ENCODE measurements at places on chromosomes 1 and 21.

DNA sequence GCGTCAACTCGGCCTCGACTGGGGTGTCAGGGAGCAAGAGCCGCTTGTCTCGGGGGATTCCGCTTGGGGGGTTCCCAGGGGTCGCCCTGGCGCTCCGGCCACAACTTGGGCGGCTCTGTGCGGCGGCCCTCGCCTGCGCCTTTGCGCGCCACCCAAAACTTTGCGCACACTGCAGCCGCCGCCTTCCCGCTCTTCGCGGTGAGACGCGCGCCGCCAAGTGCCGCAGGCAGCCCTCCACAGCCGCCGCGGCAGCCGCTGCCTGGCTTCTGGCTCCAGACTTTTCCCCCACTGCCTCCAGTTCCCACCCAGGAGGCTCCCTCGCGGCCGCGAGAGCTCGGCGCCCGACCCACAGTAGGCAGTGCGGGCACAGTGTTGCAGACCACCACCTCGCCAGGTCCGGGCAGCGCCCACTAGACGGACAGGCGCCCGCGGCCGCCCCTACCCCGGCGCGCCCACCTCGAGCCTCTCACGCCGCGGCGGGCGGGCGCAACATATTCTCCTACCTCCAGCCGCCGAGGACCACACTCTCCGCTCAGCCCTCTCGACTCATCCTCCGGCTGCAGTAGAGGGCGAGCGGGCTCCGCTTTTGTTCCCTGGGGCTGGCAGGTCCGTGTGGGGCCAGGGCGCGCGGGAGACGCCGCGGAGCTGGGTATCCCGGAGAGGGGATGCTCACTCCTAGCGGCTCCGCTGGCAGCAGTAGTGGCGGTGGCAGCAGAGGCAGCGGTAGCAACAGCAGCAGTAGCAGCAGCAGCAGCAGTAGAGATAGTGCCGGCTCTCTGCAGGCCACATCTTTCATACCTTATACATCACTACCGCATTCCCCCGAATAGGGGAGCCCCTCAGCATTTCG, 296.6 kb downstream of the OMA1 start:
- peak; percentile 55 for DNase-seq

DNA sequence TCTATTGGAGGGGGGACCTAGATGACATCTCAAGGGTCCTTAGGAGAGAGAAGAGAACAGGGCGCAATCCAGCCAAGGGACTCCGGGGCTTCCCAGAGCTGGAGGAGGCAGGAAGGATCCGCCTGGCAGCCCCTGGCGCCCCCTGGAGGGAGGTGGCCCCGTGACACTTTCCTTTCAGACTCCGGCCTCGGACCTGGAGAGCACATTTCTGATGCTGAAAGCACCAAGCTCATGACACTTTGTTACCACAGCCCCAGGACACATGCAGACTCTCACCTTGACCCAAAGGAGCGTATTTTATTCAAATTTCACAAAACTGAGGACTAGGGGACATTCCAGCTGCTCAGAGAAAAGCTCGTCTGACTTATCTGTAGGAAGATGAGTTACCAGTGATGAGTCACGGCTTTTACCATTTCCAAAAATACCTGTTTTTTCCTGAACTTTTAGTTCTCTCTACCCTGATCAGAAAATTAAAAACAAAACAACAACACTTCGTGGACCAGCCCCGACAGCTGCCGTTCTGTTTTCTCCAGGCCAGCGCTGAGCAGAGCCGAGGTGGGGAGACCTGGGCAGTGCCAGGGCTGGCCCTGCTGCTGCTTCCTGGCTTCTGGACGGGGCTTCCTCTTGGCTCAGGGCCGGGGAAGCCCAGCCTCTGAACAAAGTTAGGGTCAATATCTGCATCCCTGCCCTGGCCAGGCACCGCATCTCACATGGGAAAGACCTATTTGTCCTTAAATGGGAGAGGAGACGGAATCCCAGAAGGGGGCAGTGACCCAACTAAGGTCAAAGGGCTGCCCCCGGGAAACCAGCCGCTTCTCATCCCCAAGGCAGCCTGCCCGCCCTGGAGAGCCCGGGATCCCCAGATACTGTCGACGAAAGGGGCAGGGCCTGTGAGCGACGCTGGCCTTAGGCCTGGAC, 21.6 kb upstream of the POFUT2 start:
- peak; percentile 22 for DNase-seq

GRCh38 chr1:32336963-32337675, 1.1 kb upstream of the MARCKSL1 start:
- DNase-seq: no peak

GRCh38 chr1:97920276-97920831, 480 bp downstream of the DPYD start:
- no peak for DNase-seq

GRCh38 chr1:7418442-7419080, 352.5 kb upstream of the VAMP3 start:
- DNase-seq: no peak

- no peak for DNase-seq
Measured at GRCh38 chr1:154481053-154481452, 21.0 kb upstream of the TDRD10 start.

DNA sequence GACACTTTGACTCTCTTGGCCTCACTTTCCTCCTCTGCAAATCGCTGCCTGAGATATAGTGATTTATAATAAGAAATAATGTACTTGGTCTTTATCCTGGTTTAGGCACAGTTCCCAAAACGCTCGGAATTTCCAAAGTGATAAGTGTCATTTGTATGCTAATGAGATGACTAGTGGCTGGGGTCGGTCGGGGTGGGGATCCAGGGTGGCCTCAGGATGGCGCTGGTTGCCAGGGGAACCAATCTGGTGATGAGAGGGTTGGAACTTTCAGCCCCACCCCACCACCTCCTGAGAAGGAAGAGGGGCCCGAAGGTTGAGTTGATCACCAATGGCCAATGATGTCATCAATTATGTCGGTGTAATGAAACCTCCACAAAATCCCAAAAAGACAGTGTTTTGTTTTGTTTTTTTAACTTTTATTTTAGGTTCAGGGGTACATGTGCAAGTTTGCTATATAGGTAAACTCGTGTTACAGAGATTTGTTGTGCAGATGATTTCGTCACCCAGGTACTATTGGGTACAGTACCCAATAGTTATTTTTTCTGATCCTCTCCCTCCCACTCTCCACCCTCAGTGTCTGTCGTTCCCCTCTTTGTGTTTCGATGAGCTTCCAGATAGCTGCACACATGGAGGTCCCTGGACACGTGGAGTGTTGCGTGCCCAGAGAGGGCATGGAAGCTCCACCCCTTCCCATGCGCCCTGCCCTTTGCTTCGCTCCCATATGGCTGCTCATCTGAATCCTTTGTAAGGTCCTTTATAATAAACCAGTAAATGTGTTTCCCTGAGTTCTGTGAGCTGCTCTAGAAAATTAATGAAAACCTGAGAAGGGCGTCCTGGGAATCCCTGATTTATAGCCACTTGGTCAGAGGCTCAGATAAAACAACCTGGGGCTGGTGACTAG, 97.2 kb downstream of the KCNN3 start:
- DNase-seq: no peak

DNA sequence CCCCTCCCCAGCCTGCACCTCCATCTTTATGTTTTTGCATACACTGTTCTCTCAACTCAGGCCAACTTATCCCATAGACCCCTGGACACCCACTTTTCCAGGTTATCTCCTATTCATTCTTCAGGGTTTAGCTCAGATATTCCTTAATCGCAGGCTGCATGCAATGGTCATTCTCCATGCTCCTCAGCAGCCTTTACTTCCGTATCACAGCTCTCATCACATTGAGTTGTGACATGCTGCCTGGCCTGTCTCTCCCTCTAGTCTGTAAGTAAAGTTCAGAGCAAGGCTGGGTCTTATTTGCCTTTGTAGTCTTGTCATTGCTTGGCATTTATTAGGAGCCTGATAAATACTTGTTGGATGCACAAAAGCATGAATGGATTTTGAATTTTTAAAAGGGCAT, 6.9 kb downstream of the DNAJC6 start:
- no peak for DNase-seq

DNA sequence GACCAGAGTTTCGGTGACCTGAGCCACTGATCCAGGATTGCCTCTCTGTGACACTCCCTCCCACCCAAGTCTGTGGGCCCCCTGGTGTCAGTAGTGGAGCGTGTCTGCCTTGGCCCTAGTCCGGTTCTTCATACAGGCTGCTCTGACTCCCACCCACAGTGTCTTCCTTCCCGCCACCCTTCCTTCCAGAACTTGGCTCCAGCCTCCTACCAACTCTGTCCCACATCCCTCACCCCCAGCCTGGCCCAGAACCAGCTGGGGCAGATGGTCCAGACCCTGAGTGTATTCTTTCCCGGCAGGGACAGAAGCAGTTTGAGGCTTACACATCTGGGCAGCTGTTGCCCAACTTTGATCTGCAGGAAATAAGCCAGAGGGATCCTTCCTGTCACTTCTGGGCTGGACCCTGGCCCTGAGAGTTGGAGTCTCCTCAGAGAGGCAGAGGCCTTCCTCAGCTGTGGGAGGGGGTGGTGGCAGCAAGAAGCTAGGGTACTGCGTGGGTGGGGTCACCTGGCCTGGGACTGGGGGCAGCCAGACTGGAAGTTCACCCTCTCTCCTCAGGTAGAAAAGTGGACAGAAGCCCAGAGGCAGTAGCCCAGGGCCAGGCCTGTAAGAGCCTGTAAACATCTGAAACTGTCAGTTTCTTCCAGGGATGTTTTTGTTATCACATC, 43.1 kb upstream of the EPS8L3 start:
- no peak for DNase-seq

DNA sequence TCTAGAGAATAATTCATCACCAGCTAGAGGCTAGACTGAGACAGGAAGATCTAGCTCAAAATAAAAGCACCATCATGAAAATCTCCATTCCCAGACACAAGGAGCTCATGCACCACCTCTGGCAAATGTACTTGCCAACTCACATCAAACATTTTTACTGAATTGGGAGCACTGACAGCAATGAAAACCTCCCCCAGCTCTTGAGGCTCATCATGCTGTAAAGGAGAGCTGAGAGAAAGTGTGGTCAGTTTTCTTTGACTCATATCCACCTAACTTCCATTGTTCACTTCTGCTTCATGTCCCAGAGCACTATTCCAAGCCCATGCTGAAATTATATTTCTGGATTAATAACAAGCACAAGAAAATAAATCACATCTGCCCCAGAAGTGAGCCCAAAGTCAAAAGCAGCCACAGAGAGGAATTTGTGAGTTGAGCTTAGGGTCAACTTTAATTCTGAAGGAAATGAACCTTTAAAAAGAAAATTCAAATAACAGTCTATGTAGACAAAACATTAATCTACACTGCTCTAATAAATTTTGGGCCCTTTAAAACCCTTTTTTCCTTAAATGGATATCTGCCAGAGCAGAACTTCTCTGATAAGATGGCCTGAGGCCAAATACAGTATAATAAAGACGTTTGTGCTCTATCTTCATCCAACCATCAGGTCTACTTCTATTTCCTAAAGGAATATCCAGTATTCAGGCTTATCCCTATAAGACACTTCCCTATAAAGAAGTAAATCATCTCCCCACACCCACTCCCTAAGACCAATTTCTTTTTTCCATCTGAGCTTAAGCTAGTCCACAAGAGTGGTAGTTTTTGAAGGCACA, 85.9 kb upstream of the ADAM30 start:
- DNase-seq: no peak

- no peak for DNase-seq
Measured at GRCh38 chr1:38577937-38578270, 281.7 kb downstream of the RRAGC start.

DNA sequence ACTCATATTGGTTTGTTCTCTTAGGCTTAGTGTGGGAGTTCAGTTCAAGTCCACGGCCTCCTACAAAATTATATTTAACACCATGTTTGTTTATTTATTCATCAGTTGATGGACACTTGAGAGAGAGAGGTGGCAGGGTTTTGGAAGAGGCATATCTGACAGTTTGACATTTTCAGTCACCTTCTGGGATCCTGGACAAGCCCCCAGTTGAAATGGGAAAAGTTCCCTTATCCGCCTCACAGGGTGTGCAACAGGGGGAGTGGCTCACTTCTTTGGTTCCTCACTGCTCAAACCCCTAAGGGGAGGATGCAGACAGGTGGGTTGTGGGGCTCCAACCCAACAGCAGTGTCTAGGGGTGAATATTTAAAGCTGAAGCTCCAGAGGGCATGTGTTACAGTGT, 52.3 kb upstream of the TNFSF18 start:
- DNase-seq: no peak

- no peak for DNase-seq
Measured at GRCh38 chr1:167517535-167518330, 596 bp downstream of the CD247 start.

GRCh38 chr1:210292231-210292871, 36.4 kb upstream of the HHAT start:
- DNase-seq: no peak

DNA sequence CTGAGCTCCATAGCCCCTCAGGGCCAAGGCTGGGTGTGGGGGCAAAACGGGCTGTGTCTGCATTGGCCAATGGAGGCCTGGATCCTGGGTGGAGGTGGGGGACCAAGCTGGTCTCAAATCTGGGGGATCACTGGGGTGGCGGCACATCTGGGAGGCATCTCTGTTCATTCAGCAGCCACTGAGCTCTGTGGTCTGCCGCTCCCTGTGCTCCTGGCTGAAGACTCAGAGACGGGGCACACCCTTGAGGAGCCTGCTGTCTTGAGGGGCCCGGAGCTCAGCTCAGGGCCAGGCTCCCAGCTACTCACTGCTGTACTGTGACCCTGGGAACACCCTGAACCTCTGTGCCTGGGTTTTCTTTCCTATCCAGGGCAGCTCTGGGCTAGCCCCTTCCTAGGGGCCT, 90.3 kb upstream of the WNT4 start:
- no peak for DNase-seq

DNA sequence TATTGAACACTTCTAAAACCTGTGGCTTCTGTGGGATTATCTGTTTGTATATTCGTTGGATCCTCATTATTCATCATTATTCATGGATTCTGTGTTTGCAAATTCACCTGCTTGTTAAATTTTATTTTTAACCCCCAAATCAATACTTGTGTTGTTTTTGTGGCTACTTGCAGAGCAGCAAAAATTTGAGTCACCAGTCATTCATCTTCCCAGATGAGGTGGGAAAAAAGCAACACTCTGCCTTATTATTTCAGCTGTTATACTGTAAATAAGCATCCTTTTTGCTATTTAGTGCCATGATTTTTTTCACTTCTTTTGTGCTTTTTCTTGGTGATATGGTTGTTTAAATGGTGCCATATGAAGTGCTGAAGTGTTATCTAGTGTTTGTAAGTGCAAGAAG, 56.7 kb downstream of the RASAL2 start:
- DNase-seq: no peak

GRCh38 chr1:45622524-45623394, 1.1 kb downstream of the CCDC17 start:
- no peak for DNase-seq

Data from G401 (cell line).